Hematopoietic multipotent progenitor cell (in vitro differentiated cells): ENCODE measurements at places on chromosomes 1 and 21.

GRCh38 chr1:225608014-225608796 lies 44.7 kb downstream of the ENAH start:
- no peak for DNase-seq

GRCh38 chr1:189774721-189775287 lies 702.9 kb downstream of the BRINP3 start:
- DNase-seq = no peak

DNA sequence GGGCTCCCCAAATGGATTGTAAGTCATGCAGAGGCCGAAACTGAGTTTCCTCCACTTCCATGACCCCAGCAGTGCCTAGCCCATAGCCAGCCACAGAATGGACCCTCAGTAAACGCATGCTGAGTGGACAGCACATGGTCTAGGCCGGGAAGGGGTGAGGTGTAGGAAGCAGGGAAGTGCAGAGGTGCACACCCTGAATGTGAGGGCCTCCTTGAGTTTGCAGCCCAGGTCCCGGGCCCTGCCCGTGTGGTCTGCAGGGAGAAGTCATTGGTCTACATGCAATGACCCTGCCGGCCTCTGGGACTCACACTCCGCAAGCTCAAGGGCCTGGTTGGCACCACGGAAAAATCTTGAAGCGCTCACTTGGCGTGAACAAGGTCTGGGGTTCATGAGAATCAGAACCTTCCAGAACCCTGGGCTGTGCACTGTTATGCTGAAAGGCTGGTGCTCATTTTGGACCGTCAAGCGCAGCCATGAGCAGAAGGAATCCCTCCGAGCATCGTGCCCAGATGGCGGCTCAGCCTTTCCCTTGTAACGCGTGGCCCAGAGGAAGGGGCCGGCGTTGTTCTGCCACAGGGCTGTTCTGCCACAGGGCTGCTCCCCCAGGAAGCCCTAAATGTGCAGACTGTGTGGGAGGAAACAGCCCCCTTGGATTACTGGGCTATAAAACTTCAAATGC lies 66.4 kb downstream of the PSMG1 start:
- DNase-seq = no peak

GRCh38 chr1:218823291-218823900 lies 350.3 kb upstream of the LYPLAL1 start:
- no peak for DNase-seq

DNA sequence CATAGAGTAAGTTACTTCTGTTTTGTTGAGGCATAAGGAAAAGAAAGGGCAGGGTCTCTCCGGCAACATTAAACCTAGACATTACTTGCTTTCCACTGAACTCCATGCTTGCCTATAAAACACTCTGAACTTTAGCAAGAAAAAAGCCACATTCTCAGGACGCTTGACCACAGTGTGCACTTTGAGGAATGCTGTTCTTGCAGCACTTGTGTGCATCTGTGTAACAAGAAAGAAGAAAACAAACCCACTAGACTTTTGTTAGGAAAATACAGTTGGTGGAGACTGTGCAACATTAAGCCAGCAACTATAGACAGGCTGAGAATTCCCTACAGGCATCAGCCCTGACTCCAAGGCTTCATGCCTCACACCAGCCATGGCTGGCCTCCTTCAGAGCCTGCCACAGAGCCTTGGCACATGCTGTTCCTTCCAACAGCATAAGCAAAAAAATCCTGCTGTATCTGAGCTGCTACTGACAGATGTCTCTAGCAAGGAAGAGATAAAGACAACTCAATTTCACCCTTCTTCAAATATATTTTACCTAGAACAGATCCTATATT lies 5.8 kb downstream of the PDZK1 start:
- no peak for DNase-seq

DNA sequence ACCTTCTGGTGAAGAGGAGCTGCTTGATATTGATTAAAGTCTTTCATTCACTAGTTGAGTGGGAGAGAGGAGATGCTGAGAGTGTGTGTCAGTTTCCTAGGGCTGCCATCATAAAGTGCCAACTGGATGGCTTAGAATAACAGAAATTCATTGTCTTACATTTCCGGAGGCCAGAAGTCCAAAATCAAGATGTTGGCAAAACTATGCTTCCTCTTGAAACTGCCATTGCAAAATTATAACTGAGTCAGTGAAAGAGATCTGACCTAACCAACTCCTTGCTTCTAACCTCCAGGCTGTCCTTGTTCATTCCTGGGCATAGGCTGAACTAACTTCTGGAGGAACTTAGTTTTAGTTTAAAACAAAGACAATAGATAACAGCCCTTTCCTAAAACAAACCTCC lies 47.1 kb downstream of the PTGS2 start:
- DNase-seq = no peak

- no peak for DNase-seq
These were observed 398.3 kb upstream of the POU3F1 start for GRCh38 chr1:38444770-38445442.

DNA sequence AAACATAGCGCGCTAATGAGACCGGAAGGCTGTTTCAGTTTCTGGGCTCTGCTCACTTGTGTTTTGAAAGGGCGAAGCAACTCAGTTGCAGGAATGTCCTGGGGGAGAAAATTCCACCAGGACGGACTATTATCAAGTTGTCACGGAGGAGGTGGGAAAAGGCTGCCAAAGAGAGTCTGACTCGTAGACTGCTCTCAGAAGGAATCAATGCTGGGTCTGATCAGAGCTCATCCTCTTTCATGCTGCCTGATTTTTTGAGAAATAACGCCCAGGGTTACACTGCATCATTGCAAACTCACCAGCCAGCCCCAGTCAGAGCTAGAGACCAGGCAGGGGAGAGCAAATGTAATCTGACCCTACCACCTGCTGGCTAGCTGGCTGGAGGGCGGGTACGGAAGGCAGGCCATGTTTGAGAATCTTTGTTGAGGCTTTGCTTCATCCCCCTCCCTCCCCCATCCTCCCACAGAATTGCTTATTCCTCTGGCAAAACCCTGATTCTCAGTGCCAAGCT lies 36.4 kb upstream of the BCL9 start:
- DNase-seq = no peak

DNA sequence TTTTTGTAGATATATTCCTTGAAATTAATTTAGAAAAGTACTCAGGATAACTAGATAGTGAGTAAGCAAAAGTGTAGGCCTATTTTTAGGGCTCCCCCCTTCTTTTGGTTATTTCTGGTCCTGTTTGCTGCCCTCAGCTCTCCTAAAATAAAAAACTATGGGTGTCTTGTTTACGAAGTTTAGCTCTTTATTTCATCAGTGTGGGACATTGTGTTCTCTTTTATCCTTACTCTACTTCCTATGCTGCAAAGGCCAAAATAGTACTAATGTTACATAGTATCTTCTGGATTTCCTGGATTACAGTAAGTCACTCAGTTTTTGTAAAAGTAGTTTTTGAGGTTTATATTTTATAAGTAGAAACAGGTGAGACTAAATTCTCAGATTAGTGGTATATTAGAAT lies 15.4 kb downstream of the CEP350 start:
- DNase-seq = no peak

- DNase-seq = no peak
These were observed 10.1 kb upstream of the EDN2 start for GRCh38 chr1:41494351-41495209.

GRCh38 chr1:59288046-59288445 lies 8.8 kb upstream of the FGGY start:
- no peak for DNase-seq
